ENCODE measurements at places on chromosomes 4 and X. TPM values are rescaled to one million over a fixed set of nuclear protein-coding genes. Genes with fewer than 3 reads are reported as not detected.

DNA sequence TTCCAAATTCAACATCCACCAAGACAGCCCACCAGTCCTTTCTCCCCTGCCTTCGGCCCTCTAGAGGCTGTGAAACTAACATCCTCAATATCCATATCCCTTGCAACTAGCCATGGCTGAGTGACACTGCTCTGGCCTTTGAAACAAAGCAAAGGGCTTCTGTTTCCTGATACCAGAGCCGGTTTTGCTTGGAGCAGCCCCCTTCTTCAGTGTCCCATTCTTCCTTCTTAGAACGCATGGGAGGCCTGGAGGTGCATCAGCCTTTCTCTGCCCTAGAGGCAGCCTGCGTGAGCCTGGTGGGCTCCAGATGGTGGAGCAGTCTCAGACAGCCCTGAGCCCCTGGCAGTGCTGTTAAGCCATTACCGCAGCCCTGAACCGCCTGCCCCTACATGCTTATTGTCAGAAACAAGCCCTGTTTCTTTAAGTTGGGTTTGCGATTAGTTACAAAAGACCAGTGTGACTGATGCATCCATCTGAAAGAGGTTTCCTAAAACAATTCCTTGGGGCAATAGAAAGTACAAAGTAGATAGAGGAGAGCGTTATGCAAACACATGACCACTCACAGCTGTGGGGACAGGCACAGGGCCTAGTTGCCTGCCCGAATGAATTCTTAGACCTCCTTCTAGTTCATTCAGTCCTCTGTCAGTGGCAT, 74.1 kb downstream of the EVC start:
- H3K4me1 ChIP-seq = no peaks in the 10 kb centered on the region
- peaks cover 35% of the 10 kb centered on the region for H3K36me3 ChIP-seq
- DNase-seq = peak; percentile 37
- H3K27me3 ChIP-seq = no peaks in the 10 kb centered on the region
- no peak overlapping the region for H3K4me3 ChIP-seq
- H3K27ac ChIP-seq = no peak overlapping the region

DNA sequence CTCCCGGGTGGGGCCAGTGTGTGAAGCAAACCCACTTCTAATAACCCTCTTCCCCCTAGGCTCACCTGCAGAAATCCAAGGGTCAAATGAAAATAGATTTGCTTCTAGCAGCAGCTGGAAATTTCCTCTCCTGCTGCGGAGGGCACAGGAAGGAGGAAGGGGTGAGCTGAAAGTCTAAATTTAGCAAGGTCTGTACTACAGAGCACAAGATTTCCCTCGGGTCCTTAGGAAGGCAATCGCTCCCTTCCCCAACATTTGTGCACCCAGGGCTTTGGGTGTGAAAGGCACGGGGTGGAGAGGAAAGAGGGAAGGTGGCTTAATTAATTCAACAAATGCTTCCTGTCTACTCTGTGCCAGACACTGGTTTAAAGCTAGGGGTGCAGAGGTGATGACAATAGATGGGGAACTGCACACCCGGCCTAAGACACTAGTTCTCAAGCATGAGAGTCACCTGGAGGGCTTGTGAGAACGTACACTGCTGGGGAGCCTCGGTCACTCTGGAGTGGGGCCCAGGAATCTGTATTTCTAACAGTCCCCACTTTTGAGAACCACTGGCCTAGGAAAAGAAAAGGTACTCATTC, 204.4 kb downstream of the NSUN7 start:
- H3K27ac ChIP-seq = peak overlapping the region; percentile 94
- H3K27me3 ChIP-seq = no peaks in the 10 kb centered on the region
- H3K36me3 ChIP-seq = no peaks in the 10 kb centered on the region
- peaks cover 68% of the 10 kb centered on the region for H3K4me1 ChIP-seq
- DNase-seq = no peak
- H3K4me3 ChIP-seq = peak overlapping the region; percentile 33

DNA sequence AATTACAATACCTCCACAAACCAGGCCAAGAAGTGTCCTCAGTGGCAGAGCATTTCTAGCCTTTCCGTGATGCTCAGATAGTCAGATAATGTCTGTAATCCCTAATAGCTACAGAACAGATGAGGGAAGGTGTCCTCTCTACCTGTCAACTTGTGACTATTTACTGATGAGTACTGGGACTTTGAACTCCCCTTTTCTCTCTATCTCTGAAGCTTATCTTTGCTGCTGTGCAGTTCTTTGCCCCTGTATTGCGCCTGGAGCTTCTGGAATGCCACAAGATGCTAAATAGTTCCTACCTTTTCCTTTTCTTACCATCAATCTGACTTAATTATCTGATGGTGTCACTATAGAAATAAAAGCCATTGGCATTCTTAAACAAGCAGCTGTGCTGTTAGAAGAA, 30.5 kb downstream of the FGF2 start:
- no peak overlapping the region for H3K4me3 ChIP-seq
- no peak for DNase-seq
- H3K27ac ChIP-seq = no peak overlapping the region
- H3K36me3 ChIP-seq = no peaks in the 10 kb centered on the region
- peaks cover 52% of the 10 kb centered on the region for H3K4me1 ChIP-seq

The KIAA1210 gene
- not detected for total RNA-seq

The GAK gene
- total RNA-seq = 61.4 TPM
